ENCODE measurements at places on chromosomes 6 and 20. TPM values are rescaled to one million over a fixed set of nuclear protein-coding genes. Genes with fewer than 3 reads are reported as not detected.

The PRND gene
- total RNA-seq: not detected

The RBBP8NL gene
- total RNA-seq: not detected

The EYS gene
- total RNA-seq: under 0.01 TPM

The NT5DC1 gene
- total RNA-seq: 11.7 TPM

The SNAP25 gene
- total RNA-seq: not detected

The CTSA gene
- 116 TPM for total RNA-seq

The SYNDIG1 gene
- total RNA-seq: 1.2 TPM

The ZSCAN23 gene
- total RNA-seq: 2.5 TPM

The OR12D3 gene
- not detected for total RNA-seq

The NAPB gene
- total RNA-seq: 13.3 TPM

The HLA-A gene
- 322 TPM for total RNA-seq

The SMLR1 gene
- not detected for total RNA-seq

The ZBTB46 gene
- 4.4 TPM for total RNA-seq

The PRR18 gene
- total RNA-seq: not detected

The EFCAB8 gene
- 0.22 TPM for total RNA-seq

The AKAP7 gene
- total RNA-seq: 6.3 TPM

The INSM1 gene
- total RNA-seq: not detected

The TRIM38 gene
- total RNA-seq: 21.7 TPM

The RBPJL gene
- not detected for total RNA-seq

The BPIFB4 gene
- not detected for total RNA-seq

The RFX6 gene
- total RNA-seq: not detected

The LRRC1 gene
- total RNA-seq: 8.1 TPM

The FAM83C gene
- 0.11 TPM for total RNA-seq

The DTNBP1 gene
- total RNA-seq: 5.2 TPM

The EIF2S2 gene
- total RNA-seq: 113 TPM

The B4GALT5 gene
- 19.3 TPM for total RNA-seq

The CLVS2 gene
- 0.11 TPM for total RNA-seq

The PKHD1 gene
- not detected for total RNA-seq

The TMEM242 gene
- 7.6 TPM for total RNA-seq

The BNIP5 gene
- total RNA-seq: not detected

The PDYN gene
- total RNA-seq: not detected

The RAD21L1 gene
- not detected for total RNA-seq

The GNAS-AS1 gene
- 0.39 TPM for total RNA-seq

The GNRH2 gene
- total RNA-seq: not detected

The TENT5A gene
- total RNA-seq: 118 TPM

The C20orf202 gene
- not detected for total RNA-seq

The C6orf15 gene
- total RNA-seq: not detected

The CYP39A1 gene
- 8.4 TPM for total RNA-seq

The IL17A gene
- total RNA-seq: not detected

The OR2J1 gene
- total RNA-seq: not detected

The CNKSR3 gene
- 13.8 TPM for total RNA-seq
